Retinal pigment epithelial cell (primary cell): ENCODE measurements at places on chromosomes 6 and 20.

DNA sequence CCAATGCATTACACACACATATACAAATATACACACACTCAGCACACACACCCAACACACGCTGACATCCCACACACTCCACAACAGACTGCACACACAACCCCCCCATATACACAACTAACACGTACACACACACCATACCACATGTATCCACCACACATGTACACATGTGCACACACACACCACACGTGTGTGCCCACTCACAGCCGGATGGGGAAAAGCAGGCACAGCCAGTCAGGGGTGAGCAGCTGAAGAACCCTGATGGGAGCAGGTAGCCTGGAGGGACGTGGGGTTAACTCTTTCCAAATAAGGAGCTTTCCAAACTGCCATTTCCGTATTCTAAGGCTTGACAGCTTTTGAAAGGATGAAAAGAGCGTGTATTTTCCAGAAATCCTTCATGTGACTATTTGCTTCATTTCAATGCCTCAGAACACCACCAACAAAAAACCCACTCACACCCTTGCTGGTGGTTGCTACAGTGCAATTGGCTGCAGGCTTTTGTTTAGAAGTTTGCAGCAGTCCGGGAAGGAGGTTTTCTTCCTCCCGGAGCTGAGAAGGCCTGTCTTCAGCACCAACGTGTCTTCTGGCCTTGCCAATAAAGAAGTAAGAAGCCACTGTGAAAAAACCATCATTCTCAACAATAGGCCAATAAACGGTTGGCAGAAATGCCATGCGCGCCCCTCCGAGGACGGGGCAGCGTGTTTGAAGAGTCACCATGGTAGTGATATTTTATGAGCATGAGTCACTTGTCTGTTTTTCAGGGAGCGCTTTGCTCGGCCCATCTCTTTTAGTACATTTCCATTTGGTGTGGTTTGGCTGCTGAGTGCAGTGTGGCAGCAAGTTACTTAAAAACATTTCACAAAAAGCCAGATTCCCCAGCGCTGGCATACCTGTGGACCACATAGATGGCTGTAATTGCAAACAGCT is 131.3 kb upstream of the GMDS start:
- no peak for DNase-seq

DNA sequence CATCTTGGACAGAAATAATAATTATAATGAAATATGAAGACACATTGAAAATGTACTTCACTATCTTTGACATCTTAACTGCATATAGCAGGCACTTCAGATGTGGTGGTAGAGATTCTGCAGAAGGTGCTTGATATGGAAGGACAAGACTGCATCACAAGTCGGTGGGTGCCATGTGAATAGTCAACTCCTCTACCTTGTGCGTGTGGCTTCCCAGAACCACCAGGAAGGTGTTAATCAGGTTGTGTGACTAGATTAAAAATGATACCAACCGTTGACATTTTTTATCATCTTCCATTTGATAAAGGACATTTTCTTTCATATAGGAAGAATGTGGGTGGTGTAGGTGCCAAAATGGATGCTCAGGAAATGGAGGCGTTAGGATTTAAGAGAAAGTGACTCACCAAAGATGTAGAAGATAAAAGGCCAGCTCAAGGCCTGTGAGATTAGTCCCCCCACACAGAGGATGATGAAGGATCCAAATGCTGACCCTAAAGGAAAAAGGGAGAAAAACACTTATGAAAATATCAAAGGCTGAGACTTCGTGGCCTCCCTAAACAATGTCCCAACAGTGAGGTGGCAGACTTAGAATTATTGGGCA is 12.3 kb downstream of the SLC17A2 start:
- no peak for DNase-seq

GRCh38 chr20:54560357-54560756 is 85.0 kb downstream of the DOK5 start:
- no peak for DNase-seq

DNA sequence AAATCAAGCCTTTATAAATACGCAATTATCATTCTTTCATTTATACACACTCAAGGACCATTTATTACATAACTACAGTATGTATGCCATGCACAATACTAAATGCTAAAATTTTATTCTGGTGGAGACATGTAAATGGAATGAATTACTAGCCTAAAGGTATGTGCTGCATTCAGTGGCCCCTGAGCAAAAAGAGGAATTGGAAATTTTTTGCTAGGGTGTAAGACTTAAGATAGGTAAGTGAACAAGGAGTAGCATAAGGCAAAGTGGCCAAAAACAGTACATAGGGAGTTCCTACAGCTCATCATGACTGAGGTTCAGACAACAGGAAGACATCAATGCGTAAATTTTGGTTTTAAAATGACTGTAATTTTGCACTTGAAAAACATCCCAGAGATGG is 2.3 kb upstream of the MTFR2 start:
- DNase-seq, result no peak

- DNase-seq, result no peak
Measured at GRCh38 chr20:15122613-15123012, 785.2 kb upstream of the FLRT3 start.

DNA sequence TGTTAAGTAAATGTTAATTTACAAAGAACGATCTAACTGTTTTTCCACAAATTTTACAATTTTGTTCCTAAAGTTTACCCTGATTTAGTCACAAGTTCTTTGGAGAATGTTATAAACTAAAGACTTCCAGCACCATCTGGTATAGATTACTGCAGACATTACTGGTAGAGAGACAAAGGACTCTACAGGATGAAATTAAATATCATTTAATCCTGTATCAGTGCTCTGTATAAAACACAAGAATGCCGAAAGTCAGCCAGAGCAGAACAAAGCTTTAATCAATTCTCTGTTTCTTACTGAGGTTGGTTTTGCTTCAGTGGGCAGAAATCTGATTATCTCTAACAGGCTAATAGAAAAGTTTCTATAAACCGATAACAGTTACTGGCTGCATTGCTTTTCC is 763.6 kb downstream of the TENT5A start:
- no peak for DNase-seq

DNA sequence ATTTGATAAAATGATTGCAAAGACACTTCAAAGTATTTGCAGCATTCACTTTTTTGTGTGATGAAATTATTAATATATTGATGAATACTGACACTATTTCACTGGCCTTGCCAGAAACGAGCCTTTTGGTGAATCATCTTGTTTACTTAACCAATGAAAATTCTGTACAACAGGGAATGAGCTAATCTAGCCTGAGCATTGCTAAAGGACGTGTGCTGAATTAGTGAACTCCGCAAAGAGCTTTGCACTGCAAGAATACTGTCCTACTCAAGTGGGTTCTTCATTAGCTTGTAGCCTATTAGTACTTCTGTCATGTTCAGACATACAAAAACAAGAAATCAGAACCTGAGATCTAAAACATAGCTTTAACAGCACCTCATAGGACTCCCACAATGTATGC is 172.0 kb upstream of the NRSN1 start:
- no peak for DNase-seq
